ENCODE measurements at places on chromosomes 16 and 17.

DNA sequence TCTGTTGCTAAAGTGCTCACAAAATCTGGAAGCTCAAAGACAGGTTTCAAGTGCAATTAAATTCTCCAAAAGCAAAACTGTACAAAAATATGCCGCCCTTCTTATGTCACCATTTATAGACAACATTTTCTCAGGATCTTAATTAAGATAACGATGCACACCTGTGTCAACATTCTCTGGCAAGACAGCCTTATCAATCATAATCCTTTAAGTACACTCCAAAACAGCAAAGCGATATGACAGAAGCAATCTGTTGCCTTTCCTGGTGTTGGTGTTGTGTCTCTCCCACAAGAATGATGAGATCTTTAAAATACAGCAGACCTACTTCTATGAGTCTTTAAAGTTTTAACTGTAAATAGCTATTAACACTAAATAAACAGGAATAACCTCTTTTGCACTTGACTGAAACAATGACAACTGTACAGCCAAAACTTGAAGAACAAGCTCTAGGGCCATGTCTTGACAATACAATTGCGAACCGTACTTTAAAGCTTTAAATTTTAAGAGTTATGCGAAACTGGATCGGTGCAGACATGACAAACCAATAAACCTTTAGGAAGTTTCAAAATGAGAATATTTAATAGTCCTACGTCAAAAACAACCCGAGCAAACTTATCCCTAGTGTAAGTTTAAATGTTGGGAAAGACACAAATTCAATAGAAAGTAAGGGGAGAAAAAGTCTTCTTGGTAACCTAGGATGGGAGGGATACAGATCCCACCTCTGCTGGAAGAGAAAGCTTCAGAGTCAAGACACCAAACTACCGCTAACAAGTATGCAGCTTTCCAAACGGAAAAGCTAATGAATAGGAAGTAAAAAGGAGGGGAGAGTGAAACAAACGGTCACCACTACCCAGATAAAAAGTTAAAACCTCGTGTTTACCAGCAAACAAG is 3.3 kb upstream of the IRX5 start:
- DNase-seq: no peak

DNA sequence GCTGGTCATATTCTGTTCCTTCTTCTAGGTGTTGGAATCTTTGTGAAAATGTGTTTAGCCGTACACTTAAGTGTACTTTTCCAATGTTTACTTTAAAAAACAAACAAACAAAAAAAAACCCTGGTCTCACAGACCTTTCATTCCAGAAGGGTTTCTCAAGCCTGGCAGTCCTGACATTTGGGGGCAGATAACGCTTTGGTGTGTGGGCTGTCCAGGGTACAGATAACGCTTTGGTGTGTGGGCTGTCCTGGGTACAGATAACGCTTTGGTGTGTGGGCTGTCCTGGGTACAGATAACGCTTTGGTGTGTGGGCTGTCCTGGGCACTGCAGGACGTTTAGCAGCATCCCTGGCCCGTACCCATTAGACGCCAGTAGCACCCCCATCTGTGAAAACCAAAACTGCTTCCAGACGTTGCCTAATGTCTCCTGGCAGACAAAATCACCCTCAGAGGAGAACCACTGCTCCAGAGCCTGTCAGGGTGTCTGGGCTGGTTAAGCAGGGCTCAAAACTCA is 15.2 kb upstream of the FLCN start:
- DNase-seq: no peak

- DNase-seq: no peak
Measured at GRCh38 chr16:70576431-70577255, 53.0 kb downstream of the SF3B3 start.

- DNase-seq: no peak
Measured at GRCh38 chr17:8332688-8333087, 7.0 kb upstream of the ODF4 start.

DNA sequence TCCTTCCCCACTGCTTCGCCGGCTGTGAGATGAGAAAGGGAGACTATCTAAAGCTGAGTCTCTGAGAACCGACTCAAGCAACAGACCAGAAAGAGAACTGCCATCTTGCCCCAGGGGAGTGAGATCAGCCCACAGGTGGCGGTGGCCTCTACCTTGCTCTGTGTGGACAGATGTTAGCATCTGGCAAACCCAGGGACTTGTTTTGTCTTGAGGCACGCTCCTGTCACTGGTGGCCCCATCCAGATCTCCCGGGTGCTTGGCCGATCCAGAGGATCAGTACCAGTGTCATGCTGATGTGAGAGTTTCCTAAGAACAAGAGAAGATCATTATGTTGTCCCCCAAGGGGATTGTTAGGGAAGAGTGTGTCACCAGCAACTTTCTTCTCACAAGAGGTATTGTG is 101.4 kb downstream of the CACNG3 start:
- no peak for DNase-seq

DNA sequence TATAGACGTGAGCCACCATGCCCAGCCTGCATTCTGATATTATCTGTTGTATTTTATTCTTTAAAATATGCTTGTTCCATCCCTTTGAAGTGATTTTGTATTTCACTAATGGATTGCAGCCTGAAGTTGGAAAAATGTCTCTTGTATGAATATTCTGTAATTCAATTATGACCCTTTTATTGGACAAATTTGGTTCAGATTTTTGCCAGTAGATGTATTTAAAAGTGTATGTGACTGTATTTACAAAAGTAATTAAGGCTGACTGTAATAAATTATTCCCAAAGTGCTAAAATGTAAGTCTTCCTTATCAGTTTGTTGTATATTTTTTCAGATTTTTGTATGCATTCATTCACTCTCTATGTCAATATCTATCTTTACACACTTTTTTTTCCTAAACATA is 23.8 kb downstream of the PPM1E start:
- no peak for DNase-seq

DNA sequence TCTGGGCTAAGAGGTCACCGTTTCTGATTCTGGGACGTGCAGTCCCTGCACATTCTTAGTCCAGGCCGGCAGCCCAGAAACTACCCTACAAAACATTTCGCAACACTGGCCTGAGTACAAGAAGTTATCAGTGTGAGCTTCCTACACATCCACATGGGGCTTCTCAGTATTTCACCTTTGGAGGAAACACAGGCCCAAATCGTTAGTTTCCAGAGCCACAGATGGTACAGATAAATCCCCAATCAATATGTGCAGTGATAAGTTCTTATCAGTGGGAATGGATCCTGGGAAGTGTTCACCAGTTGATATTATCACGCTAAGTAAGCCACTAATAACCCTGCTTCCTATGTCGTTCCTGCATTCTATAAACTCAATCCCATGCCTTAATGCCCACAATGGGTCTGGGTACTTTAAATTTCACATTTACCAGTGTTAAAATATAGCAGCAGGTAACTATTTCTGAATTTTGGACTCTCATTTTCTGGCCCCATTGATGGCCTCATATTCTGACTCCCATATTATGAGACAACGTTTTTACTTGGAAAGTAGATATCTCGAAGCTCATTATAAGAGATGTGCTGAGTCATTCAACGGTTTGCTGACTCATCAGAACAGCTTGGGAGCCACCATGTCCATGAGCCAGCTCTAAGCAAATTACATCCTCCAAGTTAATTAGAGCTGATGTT is 370.2 kb upstream of the MAF start:
- DNase-seq: no peak

- no peak for DNase-seq
Measured at GRCh38 chr16:75264457-75264998, 13.1 kb upstream of the BCAR1 start.

Data from stimulated activated CD4-positive, alpha-beta T cell treated with anti-CD3 and anti-CD28 coated beads, Interleukin-2, amount 100 ng/mL, for 24 hours (primary cell).